NCI-H524 (cell line): ENCODE measurements at places on chromosomes 2 and 18.

DNA sequence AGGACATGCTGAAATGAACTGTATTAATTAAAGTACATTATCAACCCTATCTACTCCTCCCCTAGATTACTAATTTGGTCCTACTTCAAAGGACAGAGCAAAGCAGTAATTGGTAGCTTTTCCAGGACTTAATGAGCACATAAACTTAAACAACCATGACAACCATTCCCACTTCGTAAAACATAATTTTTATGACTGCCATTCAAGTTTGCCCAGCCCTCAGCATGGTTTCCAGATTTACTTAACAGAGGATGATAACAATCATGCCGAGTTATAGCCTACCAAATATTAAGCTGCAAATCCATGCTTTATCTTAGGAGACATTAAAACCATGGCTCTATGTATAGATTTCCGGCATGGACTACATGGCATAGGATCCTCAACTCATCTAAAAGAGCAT is 401.1 kb upstream of the CHAC2 start:
- no peak for DNase-seq

DNA sequence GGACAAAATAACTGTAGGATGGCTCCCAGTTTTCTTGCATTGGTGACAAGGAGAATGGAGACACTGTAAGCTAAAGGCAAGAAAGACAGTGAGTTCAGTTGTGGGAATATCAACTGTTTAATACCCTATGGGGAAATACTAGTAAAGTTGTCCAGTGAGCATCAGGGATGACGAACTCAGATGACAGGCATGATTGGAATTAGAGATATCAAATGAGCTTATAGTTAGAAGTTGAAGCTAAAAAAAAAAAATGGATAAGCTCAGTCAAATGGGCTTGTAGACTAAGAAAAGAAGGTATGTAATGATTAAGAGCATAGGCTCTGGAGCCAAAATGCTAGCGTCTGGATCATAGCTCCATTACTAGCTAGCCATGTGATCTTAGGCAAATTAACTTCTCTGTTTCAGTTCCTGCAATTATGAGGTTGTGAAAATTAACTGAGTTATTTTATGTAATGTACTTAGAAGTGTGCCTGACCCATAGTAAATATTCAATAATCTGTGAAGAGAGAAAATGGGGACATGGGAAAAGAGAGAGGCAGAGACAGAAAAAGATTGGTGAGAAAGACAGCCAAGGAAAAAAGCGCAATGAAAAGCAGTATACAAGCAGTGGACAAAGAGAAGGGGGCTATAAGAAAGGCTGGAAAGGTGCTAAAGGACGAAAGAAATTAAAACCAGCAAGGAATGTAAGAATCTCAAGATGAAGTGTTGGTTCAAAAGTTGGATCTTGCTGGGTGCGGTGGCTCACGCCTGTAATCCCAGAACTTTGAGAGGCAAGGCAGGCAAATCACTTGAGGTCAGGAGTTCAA is 95.7 kb upstream of the SLC39A10 start:
- DNase-seq, result no peak

DNA sequence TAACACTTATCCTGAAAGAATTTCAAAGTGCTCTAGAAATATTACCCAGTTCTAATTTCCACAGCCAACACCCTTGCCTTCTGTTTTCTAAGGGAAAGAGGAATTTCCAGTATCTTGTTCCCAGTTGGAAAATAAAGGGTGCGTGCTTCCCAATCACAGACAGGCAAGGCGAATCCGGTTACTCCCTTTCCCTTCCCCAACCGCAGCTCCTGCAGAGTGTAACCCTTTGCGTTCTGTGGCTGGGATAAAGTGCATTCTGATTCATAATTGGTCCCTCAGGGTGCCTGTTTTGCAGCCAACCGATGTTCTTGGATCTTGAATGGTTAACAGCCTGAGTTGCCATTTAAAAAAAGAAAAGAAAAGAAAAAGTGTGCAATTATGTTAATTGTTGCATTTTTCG is 40.6 kb upstream of the PGAP1 start:
- no peak for DNase-seq

DNA sequence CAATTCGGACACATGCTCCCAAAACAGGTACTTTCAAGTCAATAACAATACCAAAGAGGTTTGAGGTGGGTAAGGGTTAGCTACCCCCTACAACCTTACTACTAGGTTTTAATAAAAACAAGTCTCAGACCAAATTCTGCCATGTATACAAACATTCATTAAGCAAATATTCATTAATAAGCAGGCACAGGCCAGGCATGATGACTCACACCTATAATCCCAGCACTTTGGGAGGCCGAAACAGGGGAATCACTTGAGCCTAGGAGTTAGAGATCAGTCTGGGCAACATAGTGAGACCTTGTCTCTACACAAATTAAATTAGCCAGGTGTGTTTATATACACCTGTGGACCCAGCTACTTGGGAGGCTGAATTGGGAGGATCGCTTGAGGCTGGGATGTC is 11.7 kb upstream of the ELAC1 start:
- no peak for DNase-seq

GRCh38 chr18:57008001-57008686 is 138.7 kb upstream of the BOD1L2 start:
- DNase-seq, result no peak

DNA sequence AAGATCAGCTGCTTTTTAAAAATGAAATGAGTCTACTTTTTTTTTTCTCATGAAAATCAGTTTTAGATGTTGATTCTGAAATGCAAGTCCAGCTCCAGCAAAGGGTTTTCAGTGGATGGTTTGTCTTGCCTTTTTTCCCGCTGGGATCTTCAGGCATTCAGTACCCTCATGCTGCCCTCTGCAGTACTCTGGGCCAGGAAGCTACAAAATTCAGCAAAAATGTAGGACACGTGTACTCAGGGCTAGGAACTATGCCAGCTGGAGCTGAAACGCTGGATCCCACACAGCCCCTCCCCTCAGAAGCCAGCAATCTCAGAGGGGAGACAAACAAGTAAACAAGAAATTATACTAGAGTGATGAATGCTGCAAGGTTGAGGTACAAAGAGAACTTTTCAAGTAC is 97.3 kb downstream of the MMADHC start:
- no peak for DNase-seq

- no peak for DNase-seq
Observed at GRCh38 chr18:61596296-61596695, 263.1 kb downstream of the CDH20 start.

- DNase-seq, result no peak
Observed at GRCh38 chr2:177478029-177478428, 85.5 kb downstream of the AGPS start.

DNA sequence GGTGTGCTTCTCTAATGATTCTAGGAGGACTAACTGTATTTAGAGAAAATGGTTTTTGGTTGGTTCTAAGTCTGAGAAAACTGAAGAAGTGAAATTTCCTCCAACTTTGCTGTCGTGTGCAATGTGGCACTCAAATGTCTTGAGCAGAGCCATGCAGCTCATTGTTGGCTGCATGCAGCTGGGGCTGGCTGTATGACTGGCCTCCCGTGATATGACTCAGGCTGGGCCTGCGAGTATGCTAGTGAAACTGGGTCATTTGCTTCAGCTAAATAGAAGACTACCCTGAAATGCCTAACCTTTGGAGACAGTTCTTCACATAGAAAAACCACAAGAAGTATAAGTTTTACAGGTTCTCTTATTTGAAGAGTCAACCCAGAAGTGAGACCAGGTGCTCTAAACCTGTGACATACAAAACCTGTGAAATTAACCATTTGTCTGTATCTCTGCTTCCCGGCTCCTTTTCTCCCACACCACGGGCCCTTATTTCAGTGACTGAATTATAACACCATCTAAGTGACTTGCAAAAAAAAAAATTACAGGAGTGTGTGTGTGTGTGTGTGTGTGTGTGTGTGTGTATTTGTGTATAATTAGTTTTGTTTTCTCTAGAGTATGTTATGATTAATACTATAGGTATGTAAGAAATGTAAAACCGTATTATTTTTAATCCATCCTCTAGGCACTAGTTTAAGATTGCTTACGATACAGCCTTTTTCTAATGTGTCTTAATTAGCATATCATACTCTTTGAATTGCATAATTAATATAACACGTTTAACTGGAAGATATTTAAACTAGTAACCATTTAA is 15.9 kb downstream of the POLI start:
- no peak for DNase-seq

DNA sequence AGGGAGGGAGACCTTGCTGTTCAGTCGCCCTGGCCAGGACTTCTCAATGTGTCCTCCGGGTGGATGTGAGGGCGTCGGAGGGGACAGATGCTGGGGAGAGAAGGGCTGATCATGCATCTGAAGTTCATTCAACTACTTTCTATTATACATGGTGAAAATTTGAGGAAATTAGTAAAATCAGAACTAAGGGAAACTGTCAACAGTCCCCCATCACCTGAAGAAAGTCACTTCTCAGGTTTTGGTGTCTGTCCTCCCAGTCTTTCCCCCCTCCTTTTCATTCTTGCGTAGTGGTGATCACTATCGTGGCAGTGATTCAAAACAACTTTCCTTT is 17.4 kb upstream of the ACKR3 start:
- DNase-seq, result no peak

DNA sequence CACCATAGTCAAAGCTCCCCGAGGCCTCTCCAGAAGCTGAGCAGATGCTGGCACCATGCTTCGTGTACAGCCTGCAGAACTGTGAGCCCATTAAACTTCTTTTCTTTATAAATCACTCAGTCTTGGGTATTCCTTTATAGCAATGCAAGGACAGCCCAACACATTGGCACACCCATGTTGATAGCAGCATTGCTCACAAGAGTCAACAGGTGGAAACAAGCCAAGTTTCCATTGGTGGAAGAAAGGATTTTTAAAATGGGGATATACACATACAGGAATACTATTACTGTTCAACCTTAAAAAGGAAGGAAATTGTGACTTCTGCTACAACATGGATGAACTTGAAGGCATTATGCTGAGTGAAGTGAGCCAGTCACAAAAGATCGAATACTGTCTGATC is 186.8 kb upstream of the RAB12 start:
- DNase-seq, result no peak

GRCh38 chr2:156666130-156666785 is 230.1 kb downstream of the GPD2 start:
- DNase-seq, result no peak

GRCh38 chr2:189514104-189514503 is 66.5 kb downstream of the SLC40A1 start:
- DNase-seq, result no peak

GRCh38 chr2:98924038-98924830 is 11.8 kb downstream of the CRACDL start:
- no peak for DNase-seq
